ENCODE measurements at places on chromosomes 7 and 10.

- no peak for DNase-seq
Observed at GRCh38 chr7:64183126-64183742, 23.8 kb upstream of the ZNF735 start.

GRCh38 chr7:111229181-111229740 is 138.3 kb downstream of the LRRN3 start:
- no peak for DNase-seq

DNA sequence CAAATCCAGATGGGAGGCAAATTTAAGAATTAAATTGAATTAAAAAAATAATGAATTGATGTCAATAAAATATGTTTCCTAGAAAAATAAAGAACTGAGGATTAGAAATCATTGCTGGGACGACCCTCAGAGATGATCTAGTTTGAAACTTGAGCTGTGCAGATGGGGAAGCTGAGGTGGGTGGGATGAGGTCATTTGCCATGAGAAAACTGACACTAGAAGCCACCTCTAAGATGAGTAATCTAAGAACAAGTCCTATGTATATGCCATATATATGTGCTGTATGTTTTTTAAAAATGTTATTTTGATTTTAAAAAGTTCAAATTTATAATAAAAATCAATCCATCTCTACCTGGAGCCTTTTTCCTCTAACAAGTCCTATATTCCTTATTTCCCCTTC is 135.7 kb downstream of the RSU1 start:
- no peak for DNase-seq

GRCh38 chr7:128792471-128793180 is 858 bp downstream of the CCDC136 start:
- no peak for DNase-seq

DNA sequence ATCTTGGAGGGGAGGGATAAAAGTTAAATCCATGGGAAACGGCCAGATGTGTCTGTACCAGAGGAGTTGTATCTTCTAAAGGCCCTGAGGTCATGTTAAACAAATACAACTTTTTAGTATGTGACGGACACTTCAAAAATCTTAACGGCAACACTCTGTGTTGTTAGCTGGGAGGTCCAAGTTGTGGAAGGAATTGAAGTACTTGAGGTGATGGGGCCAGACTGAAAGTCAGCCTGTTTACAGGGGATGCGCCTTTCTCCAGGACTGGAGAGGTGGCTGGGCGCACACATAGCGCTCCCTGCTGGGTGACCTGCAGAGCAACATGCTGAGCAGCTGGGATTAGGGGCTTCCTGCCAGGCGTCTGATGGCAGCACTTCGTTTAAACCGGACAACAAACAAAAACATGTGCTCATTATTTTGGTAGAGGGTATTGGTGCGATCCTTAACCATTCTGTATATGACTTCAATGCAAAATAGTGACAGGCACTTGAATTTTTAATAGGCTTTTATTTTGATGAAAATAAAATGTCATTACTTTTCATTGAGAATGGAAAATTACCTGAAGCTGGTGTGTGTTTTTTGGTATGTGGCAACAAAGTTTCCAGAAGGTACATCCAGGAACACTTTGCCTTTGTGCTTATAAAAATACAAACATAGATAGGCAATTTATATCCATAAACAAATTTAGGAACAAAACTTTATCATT is 198.2 kb downstream of the MLLT10 start:
- DNase-seq: peak; percentile 47

DNA sequence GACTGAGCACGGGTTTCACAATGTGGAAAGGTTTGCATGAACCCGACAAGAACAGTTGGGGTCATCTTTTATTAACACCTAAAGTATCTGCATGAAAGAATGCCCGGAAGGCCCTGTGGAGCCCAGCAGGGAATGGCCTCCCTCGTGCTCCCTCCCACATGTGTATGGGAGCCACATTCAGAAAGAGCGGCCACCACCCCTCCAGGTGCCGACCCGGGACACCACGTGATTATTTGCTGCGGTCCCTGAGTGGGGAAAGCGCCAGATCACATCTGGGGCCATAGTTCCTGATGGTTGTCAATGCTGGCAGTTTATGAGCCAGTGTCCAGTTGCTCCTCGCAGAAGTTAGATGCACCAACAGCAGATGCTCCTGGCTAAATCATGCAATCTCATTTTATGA is 571.4 kb downstream of the TCERG1L start:
- no peak for DNase-seq

DNA sequence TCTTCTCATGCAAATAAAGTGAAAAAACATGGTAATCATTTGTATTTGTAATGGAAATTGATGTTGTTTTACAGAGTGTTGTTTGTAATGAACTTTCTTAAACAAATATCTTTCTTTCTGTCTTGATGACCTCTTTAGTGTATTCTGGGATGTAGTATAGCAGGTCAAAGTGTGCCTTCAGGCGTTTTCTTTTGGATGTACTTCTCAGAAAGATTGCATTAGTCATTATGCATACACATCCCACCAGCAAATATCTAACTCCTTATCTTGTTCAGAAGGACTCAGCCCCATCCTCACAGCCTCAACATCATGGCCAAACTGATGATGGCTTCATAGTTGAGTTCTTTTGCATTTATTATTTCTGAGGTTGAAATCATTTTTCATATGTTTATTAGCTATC is 124.7 kb downstream of the LRRC18 start:
- no peak for DNase-seq

- no peak for DNase-seq
Observed at GRCh38 chr10:629186-629998, 60.1 kb downstream of the DIP2C start.

- no peak for DNase-seq
Observed at GRCh38 chr10:13700473-13701144, 113.8 kb downstream of the PRPF18 start.

GRCh38 chr10:23310404-23310803 is 34.2 kb downstream of the C10orf67 start:
- DNase-seq: no peak

DNA sequence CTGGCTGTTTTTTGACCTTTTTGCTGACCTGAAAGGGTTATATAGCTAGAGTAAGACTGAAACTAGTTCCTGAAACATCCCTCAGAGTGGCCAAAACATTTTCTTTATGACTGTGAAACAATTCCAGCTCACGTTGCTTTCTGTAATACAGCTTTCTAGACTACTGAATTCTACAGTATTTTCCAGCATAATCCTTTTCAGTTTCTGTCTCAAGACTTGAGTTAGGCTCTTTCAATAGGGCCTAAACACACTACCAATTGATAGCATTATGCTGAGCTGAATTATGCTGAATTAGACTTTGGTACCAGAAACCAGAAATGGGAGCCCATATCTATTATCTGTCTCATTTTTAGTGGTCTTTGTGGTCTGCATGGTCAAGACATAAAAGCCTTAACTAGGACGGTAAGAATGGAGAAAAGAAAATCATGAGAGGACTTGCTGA is 72.6 kb downstream of the EPDR1 start:
- DNase-seq: no peak

GRCh38 chr10:90180886-90181691 is 479.7 kb downstream of the KIF20B start:
- DNase-seq: no peak

DNA sequence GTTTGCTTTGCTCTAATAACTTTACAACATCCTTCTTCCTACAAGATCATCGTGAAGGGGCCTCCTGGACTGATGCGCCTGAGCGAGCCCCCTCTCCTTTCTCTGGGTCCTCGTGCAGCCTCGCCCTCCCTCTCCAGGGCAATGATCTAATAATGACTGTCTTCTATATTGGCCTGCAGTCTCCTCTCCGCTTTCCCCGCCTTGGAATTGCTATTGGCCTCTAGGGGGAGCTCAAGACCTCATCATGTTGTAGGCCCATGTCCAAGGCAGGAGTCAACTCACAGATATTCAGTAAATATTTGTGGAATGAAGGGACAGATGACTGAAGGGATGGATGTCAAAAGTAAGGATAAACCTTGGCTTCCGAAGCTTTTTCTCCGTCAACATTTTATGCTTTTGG is 1180.3 kb downstream of the TYW1 start:
- DNase-seq: peak; percentile 17

GRCh38 chr7:113010377-113010776 is 76.2 kb downstream of the GPR85 start:
- no peak for DNase-seq

GRCh38 chr7:42745357-42746059 is 166.4 kb downstream of the C7orf25 start:
- no peak for DNase-seq

- DNase-seq: no peak
Observed at GRCh38 chr7:6416516-6417145, 31.1 kb downstream of the DAGLB start.

GRCh38 chr10:4498711-4499251 is 327.2 kb upstream of the AKR1E2 start:
- DNase-seq: peak; percentile 92

DNA sequence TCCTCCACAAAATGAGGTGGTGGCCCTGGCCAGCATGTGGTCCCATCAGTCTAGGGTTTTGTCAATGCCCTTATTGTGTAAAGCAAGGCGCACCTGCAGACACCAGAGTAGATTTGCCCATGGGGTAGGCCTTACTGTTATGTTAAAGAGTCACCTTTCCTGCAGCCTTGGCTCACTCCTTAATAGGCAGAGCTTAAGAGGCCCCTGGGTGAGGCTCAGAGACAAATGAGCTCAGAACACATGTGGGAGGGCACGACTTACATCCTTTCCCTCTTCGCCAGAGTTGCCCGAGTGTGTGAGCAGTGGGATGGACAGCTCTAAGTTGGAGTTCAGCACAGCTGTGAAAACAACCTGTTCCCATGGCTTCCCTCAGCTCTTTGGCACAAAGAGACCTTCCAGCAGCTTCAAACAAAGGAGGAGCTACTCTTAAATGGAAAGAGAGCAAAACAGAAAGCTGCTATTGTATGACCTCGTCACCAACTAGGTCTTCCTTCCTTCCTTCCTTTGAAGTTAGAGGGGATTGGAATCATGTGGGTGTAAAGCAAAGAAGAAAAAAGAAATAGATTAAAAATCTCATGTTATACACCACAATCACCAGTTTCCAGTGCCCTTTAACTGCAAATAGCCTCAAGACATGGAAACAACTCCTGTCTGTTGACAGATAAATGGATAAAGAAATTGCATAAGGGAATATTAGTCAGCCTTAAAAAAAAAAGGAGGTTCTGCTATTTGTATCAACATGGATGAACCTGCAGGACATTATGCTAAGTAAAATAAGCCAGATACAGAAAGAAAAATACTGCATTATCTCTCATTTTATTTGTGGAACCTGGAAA is 11.9 kb upstream of the XPNPEP1 start:
- DNase-seq: no peak

- no peak for DNase-seq
Observed at GRCh38 chr10:15419279-15419874, 48.3 kb upstream of the FAM171A1 start.

DNA sequence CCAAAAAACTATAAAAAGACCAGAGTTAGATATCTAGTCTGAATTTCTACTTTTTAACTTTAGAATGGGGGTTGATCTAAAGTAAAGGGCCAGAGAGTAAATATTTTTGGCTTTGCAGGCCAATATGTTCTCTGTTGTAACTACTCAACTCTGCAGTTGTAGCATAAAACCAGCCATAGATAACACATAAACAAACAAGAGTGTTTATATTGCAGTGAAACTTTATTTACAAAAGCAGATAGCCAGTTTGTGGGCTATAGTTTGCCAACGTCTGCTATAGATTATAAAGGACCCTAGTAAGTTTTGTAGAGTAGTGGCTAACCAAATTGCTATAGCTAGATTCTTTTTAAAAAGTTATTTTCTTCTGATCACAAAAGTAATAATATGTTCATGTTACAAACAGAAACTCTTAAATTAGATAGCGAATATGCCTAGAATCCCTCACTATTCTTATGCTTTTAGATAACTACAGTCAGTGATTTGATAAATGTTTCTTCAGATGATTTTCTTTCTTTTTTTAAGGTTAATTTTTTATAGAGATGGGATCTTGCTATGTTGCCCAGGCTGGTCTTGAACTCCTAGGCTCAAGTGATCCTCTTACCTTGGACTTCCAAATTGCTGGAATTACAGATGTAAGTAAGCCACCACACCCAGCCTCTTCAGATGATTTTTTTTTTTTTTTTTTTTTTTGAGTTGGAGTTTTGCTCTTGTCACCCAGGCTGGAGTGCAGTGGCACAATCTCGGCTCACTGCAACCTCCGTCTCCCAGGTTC is 23.6 kb upstream of the HBP1 start:
- no peak for DNase-seq

Measured in GM04504 (cell line).